Activated gamma-delta T cell treated with anti-CD3 and anti-CD28 coated beads, Interleukin-2, amount 50 U/mL, for 16 hours (primary cell): ENCODE measurements at places on chromosomes 2 and 18.

DNA sequence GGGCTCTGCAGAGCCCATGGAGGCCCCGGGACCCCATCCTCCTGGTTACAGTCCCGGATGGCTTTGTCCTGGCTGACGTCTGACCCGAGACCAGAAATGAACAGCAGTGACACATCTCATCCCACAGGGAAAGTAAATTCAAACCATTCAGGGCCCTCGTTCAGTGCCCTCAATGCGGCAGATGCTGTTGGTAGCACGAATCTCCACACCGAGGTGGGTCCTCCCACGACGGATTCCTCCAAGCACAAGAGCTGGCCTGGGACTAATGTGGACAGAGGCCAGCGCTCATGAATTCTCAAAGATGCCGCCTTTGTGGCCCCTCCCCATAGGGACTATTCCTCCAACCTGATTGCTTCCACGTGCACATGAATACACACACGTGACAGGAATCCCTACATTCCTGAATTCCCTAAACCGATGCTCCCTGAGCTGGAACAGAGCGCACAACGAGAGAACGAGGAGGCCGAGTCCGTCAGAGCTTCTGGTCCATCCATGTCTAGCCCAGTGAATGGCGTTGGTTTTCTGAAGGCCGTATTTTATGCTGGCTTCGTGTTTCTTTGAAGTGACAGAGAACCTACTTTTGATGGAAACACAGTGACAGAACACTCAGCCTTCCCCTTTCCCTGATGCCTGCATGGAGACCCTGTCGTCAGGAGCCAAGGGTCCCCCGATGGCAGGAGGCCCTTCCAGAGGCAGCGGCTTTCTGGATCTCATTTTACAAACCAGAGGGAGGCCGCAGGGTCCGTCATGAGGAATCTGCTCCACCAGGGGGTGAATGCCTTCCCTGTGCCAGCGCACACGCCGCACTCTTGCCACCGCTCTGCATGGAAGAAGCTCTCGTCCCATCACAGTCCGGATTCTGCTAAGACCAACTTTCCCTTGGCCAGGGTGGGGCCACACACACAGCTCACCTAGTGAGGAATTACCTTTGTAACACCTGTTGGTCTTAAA, 64.3 kb upstream of the SNTG2 start:
- DNase-seq: no peak

DNA sequence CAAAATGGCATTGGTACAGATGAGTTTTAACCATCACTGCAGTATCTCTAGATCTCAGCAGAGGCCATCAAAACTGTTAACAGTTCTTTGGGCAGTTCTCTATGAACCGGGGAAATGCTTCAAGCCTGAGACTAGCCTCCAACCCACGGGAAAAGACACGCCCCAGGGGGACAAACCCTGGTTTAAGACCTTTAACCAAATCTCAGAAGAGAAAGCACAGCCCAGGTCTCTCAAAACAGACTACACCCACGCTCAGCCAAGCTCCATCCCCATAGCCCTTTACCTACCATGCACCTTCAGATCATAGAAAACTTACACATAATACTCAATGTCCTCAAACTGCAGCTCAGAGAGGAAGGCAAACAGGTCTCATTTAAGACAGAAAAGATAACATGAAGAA, 78.3 kb downstream of the TMEM163 start:
- DNase-seq: no peak

DNA sequence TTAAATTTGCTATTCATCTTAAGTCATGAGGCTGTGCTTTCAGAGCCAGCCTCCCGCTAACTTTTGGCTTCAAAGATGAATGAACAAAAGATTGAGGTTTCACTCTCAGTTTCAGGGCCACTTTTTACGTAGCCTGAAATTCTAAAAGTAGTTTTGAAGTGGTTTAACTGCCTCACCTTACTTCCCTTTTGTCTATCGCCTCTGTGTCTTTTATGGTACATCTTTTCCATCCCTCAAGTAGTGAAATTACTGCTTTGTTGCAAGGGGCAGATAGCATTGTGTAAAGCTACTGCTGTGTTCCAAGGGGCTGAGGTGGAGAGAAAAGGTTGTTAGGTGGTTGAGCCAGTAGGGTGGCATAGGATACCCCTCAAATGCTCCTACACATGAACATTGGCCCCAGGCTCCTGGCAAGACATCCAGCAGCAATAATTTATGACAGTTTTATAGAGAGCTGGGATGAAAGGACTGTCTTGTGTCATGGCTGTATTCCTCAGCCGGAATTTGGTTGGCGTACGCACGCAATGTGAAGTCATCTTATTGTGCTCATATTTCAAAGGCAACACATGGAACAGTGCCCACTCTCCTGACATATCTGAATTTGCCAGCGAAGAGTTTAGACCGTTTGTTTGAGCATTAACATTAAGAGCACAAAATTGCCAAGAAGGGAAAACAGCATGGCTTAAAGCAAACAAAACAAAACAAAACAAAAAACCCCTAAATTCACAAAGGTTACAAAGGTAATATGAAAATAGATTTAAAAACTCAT, 32.2 kb downstream of the QPCT start:
- DNase-seq: no peak

DNA sequence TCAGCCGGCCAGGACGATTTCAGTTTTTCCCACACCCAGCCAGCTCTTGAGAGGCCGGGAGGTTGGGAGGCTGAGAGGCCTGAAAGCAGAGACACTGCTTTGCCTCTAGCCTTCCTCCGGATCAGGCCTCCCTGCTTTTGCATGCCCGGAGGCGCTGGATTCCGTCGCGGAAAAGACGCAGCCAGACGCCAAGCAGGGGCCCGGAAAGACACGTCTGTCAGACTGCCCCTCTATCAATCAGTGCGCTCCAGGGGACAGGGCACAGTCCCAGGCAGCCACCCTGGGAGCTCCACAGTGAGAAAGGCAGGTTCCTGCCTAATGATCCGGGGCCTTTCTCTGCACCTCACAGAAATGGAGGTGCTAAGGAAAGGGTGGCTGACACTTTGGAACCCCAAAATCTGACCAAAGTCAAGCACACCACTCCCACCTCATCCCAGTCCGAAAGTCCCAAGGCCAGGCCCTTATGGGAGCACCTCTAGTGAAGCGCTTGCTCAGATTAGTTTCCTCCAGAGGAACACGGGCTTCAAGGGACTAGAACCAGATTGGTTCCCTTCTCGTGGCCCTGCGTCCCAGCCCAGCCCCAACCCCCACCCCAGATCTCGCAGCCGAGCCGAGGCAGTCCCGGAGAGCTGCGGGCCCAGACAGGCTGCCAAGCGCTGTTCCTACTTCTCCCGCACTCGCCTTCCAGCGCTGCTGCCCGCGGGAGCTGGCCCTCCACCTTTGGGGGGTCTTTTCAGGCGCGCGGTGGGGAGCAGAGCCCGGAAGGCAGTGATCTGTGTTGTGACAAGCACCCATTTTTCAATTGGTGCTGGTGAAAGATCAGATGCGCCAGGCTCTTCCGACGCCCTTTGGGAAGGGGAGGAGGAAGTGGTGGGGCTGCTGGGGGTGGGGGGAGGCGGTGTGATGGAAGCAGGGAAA, 5.0 kb downstream of the DLX1 start:
- DNase-seq: no peak

DNA sequence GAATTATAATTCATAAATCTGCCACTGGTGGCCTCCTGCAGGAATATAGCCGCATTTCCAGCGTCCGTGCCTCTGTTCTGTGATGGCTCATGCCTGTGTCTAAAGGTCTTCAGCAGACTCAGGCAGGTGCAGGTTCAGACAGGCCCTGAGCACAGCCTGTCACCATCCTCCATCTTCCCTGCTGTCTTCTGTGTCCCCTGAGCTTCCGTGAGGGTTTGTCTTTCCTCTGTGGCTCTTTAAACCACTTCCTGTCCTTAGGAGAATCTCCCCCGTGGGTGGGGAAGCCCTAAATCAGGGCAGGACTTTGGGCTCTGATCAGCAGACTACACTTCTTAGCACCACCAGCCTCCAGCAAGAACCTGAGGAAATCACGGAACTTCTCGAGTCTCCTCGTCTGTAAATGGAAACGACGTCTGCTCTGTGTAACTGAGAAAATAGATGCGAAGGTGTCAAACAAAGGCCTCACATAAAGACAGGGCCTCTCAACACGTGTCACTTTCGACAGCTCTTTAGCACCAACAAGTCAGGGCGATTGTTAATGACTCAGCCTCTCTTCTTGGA, 24.1 kb upstream of the NFATC1 start:
- no peak for DNase-seq

DNA sequence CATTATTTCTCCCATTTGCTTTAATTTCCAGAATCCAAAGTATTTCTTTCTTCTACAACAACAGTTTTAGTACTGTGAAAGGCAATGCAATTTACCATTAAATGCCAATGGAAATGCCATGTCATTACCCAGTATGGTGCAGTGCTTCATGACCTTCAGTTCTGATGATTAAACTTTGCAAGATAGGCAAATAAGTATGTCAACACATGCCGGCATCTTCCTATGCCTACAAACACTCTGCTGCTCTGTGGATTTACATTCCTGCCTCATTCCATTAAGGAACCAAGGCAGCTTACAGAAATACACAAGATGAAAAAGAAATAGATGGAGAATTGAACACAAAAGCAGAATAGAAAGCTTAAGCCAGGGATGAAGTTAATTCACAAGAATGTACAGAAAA, 52.7 kb upstream of the PROKR1 start:
- DNase-seq: no peak

DNA sequence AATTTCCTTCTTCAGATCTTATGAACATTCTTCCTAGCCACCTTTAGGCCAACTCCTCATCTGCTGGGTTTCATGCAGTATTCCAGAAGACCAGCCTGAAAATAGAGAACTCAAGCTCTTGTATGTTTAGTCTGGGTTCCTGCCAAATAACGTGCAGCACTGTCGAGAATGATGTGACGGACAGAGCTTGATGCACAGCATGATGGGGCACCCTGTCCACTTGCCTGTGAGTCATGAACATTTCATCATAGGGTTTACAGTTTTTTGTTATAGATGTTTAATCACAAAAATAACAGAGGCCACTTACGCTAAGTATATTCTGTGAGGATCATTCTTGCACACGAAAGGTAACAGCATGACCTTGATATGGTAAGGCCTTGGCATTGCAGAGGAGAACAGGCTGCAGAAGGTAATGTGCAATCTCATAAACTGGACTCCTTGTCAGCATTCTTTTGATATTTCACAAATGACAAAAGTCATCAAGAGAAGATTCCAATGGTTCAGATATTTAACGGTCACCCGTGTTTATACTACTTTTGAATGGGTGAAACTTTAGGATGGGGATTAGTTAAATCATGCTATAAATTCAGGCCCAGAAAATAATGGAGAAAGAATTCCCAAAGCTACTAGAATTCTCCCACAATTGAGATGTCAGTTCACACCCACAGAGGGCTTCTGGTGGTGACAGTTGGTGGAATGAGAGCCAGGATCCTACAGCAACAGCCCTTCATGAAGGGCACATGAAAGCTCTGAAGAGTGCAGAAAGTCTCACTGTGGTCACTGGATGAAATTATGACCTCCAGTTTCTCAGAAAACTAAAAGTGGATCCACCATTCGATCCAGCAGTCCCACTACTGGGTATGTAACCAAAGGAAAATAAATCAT, 396.1 kb upstream of the RAB12 start:
- DNase-seq: no peak

GRCh38 chr2:207231967-207232366, 66.2 kb upstream of the KLF7 start:
- no peak for DNase-seq

DNA sequence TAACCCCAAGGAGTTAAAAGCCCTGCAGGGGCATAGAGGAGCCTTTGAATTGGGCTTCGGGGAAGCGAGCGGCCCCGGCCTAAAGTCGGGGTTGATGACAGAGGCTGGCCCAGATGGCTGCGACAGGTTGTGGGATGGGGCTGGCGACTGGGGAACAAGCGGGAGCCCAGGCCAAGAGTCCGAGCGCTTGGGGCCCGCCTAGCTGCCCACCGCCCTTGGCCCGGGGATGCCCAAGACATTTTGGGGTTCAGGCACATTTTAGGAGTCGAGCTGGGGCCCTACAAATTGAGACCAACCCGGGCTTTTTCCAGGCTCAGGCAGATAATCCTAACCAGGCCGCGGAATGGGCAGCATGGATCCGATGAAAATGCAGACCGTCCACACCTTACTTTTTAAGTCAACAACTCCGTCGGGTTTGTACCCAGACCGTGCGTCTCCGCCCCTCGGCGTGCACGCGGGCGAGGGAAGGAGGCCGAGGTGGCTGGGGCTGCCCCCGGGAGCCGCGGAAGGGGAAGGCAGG, 507 bp downstream of the RTKN start:
- DNase-seq: no peak

DNA sequence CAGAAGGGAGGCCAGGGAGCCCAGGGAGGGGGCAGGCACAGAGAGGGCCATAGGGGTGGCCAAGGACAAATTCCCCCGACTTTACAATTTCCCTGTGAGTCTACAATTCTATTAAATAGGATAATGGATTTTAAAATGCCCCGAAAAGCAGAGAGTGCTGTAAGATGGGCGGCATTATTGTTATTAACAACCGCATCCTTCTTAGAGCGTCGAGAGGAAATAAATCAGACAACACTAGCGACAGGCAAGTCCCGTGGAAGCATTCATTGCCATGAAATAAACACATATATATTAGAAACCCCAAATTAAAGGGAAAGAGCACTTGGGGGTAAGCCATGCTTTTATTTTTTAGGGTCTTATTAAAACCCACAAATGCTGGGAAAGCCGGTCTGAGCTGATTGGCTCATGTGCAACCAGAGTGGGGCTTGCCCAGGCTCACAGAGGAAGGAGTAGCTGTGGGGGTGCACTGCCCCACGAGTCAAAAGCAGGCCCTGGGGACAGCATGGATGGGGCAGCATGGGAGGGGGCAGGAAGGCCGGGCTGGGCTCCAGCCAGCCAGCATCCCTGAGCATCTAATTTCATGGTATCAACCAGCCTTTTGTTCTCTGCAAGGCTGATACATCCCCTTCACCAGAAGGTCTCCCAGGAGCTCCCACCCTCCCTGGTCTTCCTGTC, 187.1 kb downstream of the CELF4 start:
- DNase-seq: no peak

DNA sequence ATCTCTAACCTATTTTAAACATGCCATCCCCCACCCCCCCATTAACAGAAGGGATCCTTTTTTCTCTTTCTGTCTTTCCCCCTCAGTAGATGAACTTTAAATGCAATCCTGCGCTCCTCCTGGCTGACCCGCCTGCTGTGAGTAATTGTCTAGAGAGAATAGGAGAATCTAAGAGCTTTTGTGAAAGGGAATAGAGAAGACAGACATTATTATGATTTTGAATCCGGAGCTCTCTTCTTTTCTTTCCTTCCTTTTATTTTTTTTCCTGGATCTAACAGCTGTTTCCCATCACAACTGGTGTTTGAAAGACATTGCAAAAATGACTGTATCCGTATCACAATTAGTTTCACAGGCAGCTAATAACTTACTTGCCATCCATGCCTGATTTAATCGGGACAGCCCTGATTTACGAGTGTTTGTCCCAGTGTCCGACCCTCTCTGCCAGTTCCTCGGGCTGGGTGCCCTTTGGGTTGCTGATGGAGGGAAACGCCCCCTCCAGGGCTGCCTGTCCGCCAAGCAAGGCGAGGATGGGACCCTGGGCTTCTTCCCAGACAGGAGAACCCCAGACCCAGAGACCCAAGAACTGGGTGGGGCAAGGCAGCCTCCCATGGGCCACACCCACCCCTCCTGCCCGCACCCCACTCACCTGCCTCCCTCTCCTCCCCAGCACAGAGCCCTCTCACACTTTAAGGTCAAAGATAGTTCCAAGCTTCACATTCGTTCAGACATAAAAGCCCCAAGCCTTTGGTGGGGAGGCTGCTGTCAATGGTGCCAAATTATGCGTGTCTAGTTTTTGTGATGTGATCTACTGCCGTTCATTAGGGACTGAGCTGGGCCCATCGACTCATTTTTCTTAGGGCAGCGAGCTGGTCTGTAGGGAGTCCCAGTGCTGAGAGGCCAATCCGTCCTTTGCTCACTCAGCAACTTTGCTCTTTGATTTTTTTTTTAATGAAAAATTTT, 231.7 kb downstream of the ZNF516 start:
- DNase-seq: no peak

GRCh38 chr2:20698916-20699613, 32.1 kb downstream of the GDF7 start:
- DNase-seq: no peak
